ENCODE measurements at places on chromosomes 6 and 20.

DNA sequence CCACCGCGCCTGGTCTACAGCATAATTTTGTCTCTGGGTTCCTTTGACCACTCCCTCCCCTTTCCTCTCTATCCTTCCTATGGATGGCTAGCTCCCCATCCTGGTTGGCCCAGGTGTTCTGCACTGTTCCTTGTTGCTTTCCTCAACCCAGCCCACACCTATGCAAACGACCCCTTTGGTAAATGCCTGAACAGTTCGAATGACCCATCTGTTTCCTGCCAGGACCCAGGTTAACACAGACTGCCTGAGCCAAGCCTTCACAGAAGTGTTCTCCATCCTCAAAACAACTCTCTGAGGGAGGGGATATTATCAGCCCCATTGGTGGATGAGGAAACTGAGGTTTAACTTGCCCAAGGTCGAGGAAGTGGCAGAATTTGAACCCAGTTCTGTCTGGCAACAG lies 44.8 kb upstream of the CCDC167 start:
- no peak for DNase-seq

- no peak for DNase-seq
These were observed 359.8 kb downstream of the ZFAND3 start for GRCh38 chr6:38179300-38179699.

- DNase-seq = no peak
These were observed 104.0 kb downstream of the MTFR2 start for GRCh38 chr6:136146130-136146529.

GRCh38 chr6:10837622-10837994 lies 731 bp downstream of the MAK start:
- peak; percentile 18 for DNase-seq

- no peak for DNase-seq
These were observed 15.0 kb downstream of the FITM2 start for GRCh38 chr20:44296011-44296410.

DNA sequence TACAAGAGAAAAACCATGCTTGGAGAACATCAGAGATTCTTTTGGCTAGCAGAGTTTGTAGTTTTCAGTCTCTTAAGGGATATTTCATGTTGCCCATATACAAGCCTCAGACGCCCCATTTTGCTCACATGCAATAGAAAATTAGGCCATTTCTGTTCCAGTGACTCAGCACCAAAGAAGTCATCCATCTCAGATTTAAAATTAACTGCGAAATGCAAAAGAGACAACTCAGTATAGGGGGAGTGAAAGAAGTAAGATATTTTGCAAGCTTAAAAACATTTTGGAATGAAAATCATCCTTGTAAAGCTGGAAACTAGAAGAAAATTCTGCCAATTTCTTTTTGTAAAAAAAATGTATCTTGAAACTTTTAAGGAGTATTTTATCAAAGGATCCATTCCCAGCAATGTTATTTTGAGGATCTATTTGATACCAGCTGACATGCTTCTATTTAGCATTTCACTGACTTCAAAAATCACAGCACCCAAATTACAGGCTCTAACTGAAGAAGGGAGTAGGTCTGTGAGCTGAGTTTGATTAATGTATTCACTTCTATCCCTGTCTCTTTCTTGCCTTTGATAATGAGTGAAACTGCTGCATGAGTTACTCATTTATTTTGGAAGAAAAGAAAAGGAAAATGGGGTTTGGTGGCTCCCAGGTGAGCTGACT lies 223.7 kb upstream of the SULF2 start:
- peak; percentile 52 for DNase-seq

GRCh38 chr20:12030470-12030869 lies 112.8 kb downstream of the BTBD3 start:
- no peak for DNase-seq

DNA sequence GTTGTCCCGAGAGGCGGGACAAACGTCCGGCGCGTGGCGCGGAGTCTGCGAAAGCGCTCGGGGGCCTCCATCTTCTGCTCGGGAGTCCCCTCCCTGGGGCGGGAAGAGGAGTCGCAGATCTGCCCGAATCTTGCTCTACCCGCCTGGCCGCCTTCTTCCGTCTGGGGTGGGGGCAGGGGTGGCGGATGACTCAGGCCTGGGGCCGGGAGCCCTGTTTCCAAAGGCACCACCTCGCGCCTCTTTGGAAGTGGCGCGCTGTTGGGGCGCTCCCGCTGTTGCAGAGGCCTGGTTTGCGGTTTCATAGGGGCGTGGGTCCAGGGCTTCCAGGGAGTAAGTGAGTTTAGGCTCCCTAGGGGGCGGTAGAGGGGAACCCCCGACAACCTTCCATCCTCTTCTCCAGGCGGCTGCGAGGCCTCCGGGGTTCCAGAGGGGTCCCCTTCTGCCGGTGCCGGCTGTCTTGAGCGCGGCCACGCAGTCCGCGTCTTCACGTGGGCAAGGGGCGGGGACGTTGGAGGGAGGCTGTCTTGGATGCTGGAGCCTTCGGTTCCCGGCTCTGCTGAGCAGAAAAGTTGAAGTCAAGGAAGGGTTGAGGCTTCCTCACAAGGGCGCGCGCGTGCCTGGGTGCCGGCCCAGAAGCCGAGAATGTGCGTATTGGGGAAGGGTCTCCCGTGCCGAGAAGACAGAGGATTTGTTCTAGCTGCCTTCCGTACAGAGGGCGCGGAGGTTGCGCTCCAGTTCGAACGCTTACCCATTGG lies 2.6 kb upstream of the TFAP2C start:
- DNase-seq = no peak

- no peak for DNase-seq
These were observed 508 bp downstream of the NOP56 start for GRCh38 chr20:2652724-2653555.

- no peak for DNase-seq
These were observed 132.5 kb downstream of the PREX1 start for GRCh38 chr20:48695255-48695654.

DNA sequence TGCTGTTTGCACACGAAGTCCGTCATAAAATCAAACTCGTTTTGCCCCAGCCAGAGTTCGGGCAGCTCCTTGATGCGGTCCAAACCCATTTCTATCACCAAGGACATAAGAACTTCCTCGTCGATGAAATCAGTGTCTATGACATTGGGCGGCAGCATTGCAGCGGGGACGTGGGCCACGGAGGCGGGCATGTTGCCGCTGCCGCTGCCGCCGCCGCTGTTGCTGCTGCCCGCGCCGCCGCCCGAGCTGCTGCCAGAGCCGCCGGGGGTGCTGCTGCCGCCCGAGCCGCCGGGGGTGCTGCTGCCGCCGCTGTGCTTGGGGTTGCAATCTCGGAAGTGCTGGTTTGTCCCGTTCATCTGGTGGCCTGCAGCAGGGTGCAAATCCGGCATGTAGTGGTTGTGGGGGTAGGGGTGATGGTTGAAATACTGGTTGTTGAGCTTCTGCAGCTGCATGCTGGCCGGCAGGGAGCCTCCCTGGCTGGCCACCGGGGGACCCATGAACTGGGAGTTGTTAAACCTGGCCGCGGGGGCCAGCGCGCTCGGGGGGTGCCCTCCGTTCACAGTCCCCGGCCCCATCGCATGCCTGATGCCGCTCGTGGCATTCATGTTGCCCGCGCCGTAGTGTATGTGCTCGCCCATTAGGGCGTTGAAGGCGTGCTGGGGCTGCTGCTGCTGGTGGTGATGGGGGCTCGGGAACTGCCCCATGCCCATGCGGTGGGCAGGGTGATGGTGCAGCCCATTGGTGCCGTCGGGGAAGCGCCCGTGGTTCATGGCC lies 1.1 kb downstream of the CITED2 start:
- peak; percentile 63 for DNase-seq

DNA sequence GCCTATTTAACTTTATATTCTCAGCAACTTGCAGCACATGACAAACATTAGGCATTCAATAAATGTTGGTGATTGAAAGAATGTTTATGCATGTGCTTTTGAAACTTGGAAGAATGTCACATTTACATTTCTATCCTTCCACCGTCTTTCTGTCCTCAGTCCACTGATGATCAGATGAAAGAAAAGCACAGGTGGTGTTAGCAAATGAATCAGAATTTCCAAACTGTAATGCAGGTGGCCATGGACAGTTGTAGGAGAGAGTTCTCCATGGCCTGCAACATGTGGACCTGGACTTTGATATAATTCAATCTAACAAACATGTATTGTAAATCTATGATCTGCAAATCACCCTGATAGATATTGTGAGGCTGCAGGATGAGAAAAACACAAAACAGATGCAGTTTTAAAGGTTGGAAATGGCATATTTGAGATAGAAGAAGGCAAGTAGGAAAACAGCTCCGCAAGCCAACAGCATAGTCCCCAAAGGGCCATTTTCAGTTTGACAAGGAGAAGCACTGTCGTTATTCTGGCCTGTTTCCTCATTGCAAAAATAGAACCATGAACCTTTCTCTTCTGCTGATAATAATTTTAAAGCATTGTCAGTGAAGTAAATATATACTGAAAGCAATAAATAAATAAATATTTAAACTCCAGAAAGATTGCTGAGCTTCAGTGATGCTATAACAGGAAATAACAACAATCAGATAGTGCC lies 119.4 kb downstream of the AIG1 start:
- peak; percentile 65 for DNase-seq

GRCh38 chr6:37277001-37277409 lies 19.1 kb upstream of the TMEM217 start:
- no peak for DNase-seq

GRCh38 chr6:112284603-112285002 lies 30.2 kb upstream of the LAMA4 start:
- DNase-seq = no peak

GRCh38 chr6:145067430-145067829 lies 667.9 kb downstream of the EPM2A start:
- peak; percentile 21 for DNase-seq

- no peak for DNase-seq
These were observed 75.5 kb downstream of the NOL4L start for GRCh38 chr20:32509639-32510066.

DNA sequence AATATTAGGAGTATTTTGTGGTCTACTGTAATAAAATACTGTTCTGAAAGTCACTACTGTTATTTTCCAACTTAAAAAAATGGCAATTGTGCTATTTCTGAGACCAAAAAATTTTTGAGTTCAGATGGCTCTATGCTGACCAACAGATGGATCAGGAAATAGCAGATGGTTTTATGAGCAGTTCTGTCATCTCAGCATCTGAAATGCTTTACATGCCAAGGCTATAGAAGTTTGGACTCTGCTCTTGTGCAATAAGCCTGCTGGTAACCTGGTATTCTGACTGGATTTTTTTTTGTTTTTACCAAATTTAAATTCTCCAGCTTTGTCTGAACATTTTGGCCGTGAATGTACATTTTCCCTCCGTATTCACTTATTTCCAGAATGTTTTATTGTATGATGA lies 1127.5 kb downstream of the GRIK2 start:
- no peak for DNase-seq

- DNase-seq = no peak
These were observed 201.6 kb upstream of the JARID2 start for GRCh38 chr6:15044146-15044882.

GRCh38 chr20:25327521-25328235 lies 63.0 kb downstream of the ABHD12 start:
- DNase-seq = no peak

- DNase-seq = peak; percentile 13
These were observed 146.0 kb downstream of the LAMP5 start for GRCh38 chr20:9660236-9660868.

- no peak for DNase-seq
These were observed 139.6 kb downstream of the PRL start for GRCh38 chr6:22157233-22157632.

DNA sequence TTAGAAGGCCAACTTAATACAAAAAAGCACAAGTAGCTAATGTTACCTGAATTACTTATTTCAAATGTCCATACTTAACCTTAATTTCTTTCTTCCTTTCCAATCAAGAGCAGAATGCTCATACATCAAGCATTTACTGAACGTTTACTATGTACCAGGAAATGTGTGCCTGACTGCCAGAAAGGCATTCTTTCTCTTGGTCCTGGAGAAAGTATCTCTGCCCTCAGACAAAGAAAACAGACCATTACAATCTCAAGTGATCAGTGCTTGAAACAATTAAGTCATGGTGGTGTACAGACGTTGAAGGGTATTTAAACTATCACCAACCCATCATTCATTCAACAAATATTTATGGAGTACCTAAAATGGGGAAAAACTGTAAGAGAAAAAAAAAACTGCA lies 26.4 kb downstream of the CSNK2A1 start:
- no peak for DNase-seq

All from muscle of back (tissue), 13 donors.